CD8-positive, alpha-beta T cell (primary cell): ENCODE measurements at places on chromosomes 2 and 18.
A peak's percentile ranks its signal among the peaks of the same experiment; 100 is the strongest.

DNA sequence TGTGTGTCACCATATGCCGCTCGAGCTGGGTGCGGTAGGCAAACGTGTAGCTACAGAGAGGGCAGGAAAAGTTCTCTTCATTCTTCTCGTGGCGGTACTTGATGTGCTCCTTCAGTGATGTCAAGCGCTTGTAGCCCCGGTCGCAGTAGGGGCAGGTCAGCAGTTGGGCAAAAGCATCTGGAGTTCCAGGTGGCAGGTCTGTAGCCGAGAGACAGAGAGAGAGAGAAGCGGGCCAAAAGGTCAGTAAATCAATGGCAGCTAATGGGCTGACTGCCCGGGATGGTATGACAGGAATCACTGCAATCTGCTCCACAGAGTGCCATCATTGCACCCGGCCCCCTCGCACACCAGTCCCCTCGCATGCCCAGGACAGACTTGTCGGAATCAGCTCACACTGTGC, 116.0 kb downstream of the ZEB2 start:
- DNase-seq, result no peak

- no peak for DNase-seq
These were observed 1.4 kb downstream of the RAB11FIP5 start for GRCh38 chr2:73111073-73112025.

- no peak for DNase-seq
These were observed 112.0 kb downstream of the ACTR3 start for GRCh38 chr2:114001937-114002336.

- no peak for DNase-seq
These were observed 95.7 kb downstream of the MEIS1 start for GRCh38 chr2:66530651-66531050.

GRCh38 chr2:67564076-67564475, 166.9 kb downstream of the ETAA1 start:
- no peak for DNase-seq

GRCh38 chr2:110113961-110114591, 1.5 kb downstream of the MALL start:
- DNase-seq, result no peak

GRCh38 chr2:175838979-175839378, 163.1 kb downstream of the LNPK start:
- DNase-seq, result no peak

GRCh38 chr2:48356701-48357325, 173.1 kb upstream of the STON1 start:
- DNase-seq, result peak; percentile 70

GRCh38 chr18:8688216-8688800, 17.0 kb upstream of the MTCL1 start:
- DNase-seq, result no peak

- DNase-seq, result no peak
These were observed 8.6 kb upstream of the RPL37A start for GRCh38 chr2:216490061-216490460.

DNA sequence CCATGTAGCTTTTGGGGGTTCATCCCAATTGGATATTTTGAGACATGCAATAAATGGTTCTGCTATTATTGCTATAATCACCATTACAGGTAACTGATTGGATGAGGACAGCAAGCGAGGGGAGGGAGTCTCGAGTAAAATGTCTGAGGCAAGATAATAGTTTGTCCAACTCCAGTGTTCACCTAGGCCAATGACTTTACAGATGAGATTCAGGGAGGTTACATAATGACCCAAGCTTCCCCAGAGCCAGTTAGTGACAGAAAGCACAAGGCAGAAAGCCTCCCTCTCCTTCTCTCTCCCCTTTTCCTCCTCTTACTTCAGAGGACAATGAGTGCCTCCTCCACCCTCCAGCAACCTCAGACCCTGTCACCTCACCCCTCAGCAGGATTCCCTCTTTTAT, 98.4 kb upstream of the GLS start:
- no peak for DNase-seq

DNA sequence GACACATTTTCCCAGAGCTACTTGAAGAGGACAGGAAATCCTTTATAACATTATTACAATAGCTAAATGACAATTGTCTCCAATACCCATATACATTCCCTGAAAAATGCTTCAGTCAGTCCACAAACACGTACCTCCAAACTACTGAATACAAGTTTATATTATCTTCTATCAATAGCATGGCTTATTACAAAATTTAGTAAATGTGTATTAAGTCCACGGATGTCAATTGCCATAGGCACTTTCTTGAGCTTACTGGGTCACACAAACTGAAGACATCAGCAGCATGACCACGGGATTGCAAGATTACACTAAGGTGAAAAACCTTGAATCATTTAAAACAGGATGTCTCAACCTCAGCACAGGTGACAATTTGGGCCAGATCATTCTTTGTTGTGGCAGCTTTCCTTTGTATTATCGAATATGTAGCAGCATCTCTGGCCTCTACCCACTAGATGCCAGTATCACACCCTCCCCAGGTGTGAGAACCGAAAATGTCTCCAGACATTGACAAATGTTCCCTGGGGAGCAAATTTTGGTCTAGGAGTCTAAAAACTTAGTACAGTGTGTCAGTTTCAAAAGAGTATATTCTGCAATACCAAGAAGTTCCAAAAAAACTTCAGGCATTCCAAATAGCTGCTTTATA, 1.4 kb downstream of the MBD2 start:
- DNase-seq, result peak; percentile 81

- DNase-seq, result no peak
These were observed 97.3 kb downstream of the SH3BP4 start for GRCh38 chr2:235049069-235049468.

DNA sequence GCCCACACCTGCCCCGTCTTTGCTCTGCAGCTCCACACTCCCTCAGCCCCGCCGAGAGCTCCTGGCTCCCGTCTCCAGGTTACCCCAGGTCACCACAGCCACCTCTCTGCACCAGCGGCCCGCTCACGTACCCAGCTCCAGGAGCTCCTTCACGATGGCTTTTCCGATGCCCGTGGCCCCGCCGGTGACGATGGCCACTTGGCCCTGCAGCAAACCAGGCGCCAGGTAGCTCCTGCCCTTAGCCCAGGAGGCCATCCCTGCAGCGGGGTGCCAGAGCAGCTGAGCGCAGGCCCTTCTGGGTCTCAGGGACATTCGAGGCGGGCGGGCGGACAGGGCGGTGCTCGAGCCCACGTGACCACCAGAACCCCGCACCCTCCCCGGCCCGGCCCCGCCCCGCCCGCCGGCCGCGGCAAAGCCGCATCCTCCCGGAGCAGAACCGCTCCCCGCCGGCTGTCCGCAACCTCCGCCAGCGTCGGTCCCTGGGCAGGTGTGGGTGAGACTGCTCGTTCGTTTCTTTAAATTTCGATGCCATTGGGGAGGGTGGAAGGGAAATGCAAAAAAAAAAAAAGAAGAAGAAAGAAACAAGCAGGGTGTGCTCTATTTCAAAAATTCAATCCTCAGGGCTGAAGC, at the start of the genes PECR and TMEM169:
Gene PECR (minus strand): TSS at position 323 of the 630 bp plus-strand sequence. CDS start 68 bp downstream, at position 255.
Gene TMEM169 (plus strand): TSS at position 433 of the 630 bp plus-strand sequence. CDS start 14,045 bp downstream, outside the sequence.
- DNase-seq, result peak; percentile 68

- DNase-seq, result no peak
These were observed 26.1 kb upstream of the CYP26B1 start for GRCh38 chr2:72173640-72174321.
